ENCODE measurements at places on chromosomes 1 and 21.

- peak; percentile 4 for DNase-seq
Observed at GRCh38 chr1:218785928-218786327, 387.8 kb upstream of the LYPLAL1 start.

GRCh38 chr1:65260851-65261473, 48.4 kb upstream of the DNAJC6 start:
- no peak for DNase-seq

DNA sequence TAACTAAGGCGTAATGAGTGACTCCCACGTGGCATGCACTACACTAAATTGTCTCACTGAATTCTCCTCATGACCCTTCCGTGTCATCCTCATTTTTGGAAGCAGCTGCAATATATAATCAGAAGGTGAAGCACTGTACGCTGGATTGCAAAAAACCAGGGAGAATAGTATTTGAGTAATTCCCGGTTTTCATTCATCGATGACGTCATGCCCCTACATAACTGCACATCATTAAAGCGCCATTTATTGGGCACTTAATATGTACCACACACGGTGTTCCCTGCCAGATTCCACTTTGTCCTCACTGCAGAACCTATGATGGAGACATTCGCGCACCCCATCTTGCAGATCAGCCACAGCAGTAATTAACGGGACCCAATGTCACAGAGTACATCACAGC, 41.0 kb downstream of the DHRS3 start:
- DNase-seq = no peak

DNA sequence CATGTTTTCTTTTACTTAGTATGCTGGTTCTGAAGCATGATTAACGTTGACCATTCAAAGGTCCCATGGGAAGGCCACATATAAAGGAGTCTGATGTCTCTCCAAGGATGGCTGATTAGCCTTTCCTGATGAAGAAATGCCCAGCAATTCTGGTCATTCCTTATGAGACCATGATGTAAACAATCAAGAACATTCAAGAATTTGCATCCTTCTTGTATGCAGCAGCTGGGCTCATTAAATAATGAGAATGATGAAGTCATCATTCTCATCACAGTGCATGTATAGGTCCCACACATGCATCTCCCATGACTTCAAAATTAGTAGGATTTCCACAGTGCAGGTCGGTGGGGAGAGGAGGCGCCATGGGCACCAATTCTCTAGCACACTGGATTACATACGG, 85.4 kb downstream of the APP start:
- no peak for DNase-seq

DNA sequence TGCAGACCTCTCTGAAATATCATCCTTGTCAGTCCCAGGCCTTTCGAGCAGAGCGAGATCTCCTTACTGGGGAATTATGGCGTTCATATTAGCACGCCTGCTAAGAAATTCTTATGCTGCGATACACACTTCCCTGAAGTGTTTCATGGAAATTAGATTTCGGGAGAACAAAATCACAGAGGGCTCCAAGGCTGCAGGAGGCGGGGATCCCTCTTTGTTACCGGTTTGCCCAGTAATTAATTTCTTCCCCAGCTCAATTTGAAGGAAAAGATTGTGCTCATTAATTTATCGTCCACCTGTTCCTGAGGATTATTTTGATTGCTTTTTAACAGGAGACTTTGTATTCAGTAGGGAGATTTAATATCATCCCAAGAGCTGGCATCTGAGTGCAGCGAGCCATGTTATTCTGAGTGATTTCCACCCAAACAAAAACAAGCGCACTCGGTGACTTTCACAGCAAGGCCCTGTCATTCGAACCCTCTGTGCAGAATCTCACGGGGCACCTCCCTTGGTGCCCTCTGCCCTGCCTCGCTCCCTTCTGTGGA, 202.3 kb upstream of the GALNT2 start:
- DNase-seq = no peak

Measured in frontal cortex (tissue), 4 donors.